Bladder microvascular endothelial cell (primary cell): ENCODE measurements at places on chromosomes 6 and 20. TPM values are rescaled to one million over a fixed set of nuclear protein-coding genes. Genes with fewer than 3 reads are reported as not detected.

The SLC35B3 gene
- 11.8 and 22.3 TPM in 2 replicates for total RNA-seq

The PRDM13 gene
- total RNA-seq = not detected in 2 replicates

The MRPS10 gene
- 28.8 and 30.1 TPM in 2 replicates for total RNA-seq

The MROH8 gene
- total RNA-seq = 0.25 and 0.49 TPM in 2 replicates

The TPBG gene
- total RNA-seq = 5.7 and 6.0 TPM in 2 replicates

The MEI4 gene
- total RNA-seq = under 0.01 TPM in 1 of 2 replicates, not detected in the other

The ETV7 gene
- 0.16 and 0.31 TPM in 2 replicates for total RNA-seq

The CST2 gene
- total RNA-seq = not detected in 2 replicates

The WFDC12 gene
- not detected in 2 replicates for total RNA-seq

The TXLNB gene
- 1.1 and 1.2 TPM in 2 replicates for total RNA-seq

The ZNFX1 gene
- total RNA-seq = 27.7 and 55.6 TPM in 2 replicates

The GSTA3 gene
- not detected in 2 replicates for total RNA-seq

The RAD21L1 gene
- not detected in 2 replicates for total RNA-seq

The PRND gene
- 0.88 and 2.4 TPM in 2 replicates for total RNA-seq
